ENCODE measurements at places on chromosomes 12 and 14.

DNA sequence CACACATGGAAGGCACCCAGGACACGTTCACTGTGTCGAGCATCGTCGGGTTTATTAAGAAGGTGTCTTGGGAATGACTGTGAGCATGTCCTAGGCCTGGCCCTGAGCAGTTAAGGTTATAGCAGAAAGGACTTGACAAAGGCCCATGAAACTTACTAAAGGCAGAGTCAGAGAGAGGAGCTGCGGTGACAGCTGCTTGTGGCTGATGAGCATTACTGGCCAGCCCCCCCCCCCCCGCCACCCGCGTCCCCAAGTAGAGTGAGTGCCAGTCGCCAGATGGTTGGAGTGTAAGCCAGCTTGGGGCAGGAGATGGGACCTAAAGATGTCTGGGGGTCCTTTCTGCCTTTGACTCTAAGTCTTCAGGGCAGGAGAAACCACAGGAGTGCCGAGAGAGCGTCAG is 169.9 kb downstream of the TSPAN9 start:
- no peak for DNase-seq

- DNase-seq = no peak
Measured at GRCh38 chr12:57795354-57795753, 12.8 kb downstream of the TSFM start.

DNA sequence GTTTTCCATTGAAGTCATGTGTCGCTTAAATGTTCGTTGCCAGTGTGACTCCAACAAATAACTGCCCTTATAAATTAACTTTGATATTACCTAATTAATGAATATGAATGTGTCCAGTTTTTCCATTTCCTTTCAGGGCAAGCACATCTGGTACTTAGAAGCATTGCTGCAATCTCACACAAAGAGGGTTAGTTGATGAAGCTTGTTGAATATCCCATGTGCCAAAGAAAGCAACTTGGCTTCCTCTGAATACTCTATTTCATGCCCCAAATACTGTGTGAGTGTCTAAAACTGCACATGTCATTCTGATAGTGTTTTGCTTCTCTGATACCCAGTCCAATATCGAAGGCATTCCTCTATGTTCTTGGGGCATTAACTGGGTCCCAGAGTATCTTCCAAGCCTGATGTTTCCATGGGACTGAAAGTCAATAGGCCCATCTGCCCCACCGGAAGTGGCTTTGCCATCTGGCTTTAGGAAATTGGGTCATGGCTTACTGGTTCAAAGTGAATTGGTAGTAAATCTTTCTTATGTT is 75.8 kb upstream of the CNTN1 start:
- no peak for DNase-seq

- DNase-seq = no peak
Measured at GRCh38 chr14:72614891-72615415, 278.9 kb downstream of the DPF3 start.

- DNase-seq = no peak
Measured at GRCh38 chr12:13630354-13630753, 351.0 kb downstream of the GRIN2B start.

DNA sequence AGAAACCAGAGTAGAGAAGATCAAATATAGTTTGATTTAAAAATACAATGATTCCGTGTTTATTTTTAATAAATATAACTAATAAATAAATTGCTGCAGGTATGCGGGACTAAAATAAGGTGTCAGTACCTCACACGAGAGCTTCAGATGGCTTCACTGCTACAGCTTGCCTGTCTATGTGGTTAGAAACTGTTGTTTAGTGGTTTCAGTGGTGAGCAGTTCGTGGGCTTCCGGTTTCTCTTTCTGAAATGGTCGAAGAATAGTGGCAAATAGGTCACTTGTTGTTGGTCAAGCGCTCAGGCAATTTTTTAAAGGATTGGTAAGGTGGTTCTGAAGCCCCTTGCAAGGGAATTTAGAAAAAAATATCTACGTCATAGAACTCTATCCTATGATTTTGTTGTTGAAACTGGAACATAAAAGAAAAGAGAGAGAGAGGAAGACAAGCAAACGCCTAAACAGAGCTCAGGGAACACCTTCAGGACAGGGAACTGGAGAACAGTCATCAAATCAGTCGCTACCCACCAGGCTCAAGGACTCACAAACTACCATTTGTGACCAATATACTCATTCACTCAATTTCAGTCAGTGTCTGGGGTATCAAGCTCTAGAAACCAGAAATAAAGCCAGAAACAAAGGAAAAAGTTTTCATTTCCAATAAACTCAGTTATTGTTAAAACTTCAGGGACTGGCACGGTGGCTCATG is 31.3 kb downstream of the GABARAPL1 start:
- no peak for DNase-seq

GRCh38 chr14:40229676-40230075 is 797.4 kb upstream of the FBXO33 start:
- no peak for DNase-seq

Measured in AG04449 (cell line).